Stimulated activated CD4-positive, alpha-beta T cell treated with anti-CD3 and anti-CD28 coated beads, TNF-alpha, amount 100 ng/mL, for 24 hours (primary cell): ENCODE measurements at places on chromosomes 2 and 18.

DNA sequence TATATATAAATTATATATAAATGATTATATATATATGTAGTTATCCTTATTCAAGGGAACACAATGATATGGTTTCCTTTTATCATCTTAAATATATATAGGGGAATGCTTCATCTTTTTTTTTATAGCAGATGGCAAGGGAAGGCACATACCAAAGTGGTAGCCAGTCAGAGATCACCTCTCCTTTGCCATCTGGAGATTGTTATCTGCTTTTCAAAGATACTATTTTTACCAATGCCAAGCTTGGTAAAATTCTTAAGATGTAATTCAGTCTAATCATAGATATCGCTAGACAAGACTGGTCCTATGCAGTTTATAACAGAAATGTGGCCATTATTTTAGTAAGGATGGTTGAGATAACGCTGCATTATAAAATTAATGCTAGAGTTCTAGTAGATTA, 64.7 kb upstream of the DSEL start:
- no peak for DNase-seq

DNA sequence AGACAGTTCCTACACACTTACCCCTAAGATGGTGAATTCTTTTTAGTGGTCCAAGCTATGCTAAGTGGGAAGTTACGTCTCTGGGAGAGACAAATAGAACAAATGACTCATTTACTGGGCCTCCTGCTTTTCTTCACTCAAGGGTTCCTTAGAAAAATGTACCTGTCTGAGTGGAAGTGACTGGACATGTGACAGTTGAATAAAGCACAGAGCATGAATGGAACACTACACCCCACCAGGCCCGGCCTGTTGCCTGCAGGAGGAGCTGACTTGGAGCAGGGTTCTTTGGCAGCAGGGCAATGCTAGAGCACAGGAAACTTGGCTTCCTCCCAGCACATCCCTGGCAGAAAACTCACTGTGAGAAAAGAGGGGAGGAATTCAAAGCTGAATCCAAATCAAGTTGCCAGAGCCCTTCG, 451.0 kb upstream of the SETBP1 start:
- DNase-seq = no peak

GRCh38 chr2:66370824-66371223, 64.1 kb upstream of the MEIS1 start:
- no peak for DNase-seq

GRCh38 chr2:117985092-117985491, 28.8 kb downstream of the CCDC93 start:
- no peak for DNase-seq

DNA sequence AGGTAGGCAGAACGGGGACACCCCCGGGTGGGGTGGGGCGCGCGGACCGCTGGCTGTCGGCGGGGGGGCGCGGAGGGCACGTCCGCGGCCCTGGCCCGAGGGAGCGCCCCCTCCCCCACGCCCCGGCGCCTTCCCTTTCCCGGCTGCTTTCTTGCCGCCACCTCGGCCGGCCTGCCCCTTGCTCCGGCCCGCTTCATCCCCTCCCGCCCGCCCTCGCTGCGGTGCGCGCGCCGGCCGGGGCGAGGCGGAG, 443 bp downstream of the VAPA start:
- no peak for DNase-seq

DNA sequence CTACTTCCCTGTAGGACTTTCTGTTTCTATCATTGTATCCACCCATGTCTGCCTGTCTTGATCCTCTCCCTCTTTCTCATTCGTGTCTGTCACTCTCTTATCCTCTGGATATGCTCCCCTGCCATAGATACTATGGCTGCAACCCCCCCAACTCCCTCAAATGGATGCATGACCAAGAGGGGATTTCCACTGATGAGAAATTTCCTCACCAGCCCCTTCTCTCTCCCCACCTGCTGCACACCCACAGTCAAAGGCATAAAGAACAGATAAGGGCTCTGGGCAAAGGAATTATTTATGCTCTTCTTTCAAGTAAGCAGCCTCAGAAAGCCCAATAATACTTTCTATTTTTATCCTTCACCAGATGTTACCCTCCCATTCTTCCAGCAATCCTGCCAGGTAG, 121.3 kb downstream of the FOXI3 start:
- DNase-seq = no peak

DNA sequence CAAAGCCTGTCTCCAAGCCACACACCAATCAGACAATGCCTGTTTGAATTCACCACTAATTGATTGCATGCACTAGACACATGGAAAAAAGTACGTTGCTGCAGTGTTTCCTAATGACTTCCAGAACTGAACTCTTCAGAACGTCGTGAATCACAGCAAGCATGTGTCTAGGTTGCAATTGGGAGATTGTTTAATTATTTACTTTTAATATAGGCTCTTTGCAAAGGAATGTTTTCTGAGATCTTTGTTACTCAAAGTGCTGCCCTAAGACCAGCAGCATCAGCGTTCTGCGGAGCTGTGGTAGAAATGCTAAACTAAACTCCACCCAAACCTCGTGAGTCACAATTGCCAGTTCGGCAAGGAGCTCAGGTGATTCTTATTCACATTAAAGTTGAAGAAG, 52.7 kb upstream of the CCDC68 start:
- DNase-seq = no peak

DNA sequence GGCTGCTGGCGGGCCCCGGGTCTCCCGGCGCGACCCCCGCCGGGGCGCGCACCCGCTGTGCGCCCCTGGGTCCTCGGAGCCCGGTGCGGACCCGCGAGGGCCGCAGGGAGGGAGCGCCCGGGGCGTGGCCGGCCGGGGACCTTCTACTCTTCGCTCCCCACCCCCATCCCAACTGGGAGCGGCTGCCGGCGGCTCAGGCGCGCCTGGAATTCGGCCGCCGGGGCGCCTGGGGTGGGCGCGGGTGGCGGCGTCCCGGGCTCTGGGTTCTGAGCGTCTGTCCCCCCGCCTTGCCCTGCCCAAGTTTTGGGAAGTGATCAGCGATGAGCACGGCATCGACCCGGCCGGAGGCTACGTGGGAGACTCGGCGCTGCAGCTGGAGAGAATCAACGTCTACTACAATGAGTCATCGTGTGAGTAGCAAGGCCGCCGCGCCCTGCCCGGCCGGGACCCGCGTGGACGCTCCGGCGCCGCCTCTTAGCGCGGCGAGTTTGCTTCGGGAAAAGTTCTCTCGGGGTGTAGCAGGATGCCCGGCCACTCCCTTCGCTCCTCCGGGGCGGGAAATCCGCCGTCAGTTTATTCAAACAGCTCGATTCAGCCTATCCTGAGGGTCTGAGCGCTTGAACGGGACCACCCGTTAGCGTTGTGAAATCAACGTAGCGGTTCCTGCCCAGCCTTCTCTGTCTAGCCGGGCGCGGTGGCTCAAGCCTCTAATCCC, 502 bp downstream of the TUBB6 start:
- DNase-seq = no peak

GRCh38 chr2:26068602-26069298, 34.9 kb downstream of the RAB10 start:
- DNase-seq = peak; percentile 34

DNA sequence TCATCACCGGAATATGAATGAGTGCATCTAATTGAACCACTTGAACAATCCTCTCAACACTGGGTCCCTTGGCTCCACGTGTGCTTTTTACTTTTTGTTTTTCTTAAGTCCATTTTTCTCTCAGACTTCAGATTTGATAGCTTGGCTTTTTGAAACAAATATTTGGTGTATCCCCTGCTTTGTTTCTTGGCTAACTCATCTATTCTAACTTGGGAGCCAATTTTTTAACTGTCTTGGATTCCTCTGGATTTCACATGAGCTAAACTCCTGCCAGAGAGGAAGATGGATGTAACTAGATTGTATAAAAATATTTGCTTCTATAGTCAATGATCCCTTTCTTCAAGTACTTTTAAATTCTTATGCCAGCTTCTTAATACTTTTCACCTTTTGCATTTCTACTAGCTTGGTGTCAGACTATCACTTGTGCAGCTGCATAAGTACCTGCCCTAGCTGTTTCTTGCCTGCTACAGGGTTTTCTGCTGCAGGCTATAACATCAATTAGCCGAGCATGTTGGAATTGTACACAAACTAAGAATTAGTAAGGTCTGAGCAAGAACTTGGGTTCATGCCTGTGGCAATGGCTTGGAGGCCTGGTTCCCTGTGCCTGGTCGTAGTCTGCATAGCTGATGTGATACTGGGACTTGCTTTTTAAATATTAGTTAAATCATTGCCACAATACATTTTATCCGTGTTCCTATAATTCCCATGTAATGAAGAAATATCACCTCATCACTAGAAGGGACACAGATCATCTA, 281.5 kb downstream of the EN1 start:
- DNase-seq = no peak

- no peak for DNase-seq
Observed at GRCh38 chr2:189683348-189683747, 8.9 kb downstream of the ANKAR start.

DNA sequence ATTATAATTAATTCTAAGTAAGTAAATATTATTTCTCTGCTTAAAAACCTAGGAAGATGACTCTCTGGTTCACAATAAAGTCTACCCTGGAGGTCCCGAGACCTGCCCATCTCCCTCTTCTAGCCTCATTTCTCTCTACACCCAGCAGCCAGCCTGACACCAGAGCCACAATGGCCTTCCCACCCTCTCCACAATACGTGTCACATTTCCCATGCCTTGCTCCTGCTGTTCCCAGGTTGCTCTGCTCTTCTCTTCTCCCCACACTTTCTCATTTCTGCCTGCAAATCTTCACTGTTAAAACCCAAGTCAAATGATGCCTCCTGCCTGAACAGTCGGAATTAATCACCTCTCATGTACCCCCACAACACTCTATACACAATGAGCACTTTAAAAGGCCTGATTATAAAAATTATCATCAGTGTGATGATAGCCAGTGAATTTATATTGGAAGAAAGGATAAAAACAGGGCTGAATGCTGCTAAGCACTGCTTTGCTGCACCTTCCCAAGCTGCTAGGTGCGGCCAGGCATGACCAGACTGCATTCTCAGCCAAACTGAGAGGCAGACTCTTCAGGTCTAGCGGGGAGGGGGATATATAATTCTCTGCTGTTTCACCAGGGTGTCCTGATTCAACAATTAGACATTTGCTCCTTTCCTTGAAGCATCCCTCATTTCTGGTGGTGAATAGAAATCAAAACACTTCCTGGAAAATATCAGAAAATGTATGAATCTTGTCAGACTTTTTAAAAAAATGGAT, 160.6 kb downstream of the DTNA start:
- no peak for DNase-seq

GRCh38 chr18:50051288-50051687, 143.7 kb downstream of the MYO5B start:
- DNase-seq = no peak

- DNase-seq = no peak
Observed at GRCh38 chr2:726169-726568, 49.0 kb upstream of the TMEM18 start.

DNA sequence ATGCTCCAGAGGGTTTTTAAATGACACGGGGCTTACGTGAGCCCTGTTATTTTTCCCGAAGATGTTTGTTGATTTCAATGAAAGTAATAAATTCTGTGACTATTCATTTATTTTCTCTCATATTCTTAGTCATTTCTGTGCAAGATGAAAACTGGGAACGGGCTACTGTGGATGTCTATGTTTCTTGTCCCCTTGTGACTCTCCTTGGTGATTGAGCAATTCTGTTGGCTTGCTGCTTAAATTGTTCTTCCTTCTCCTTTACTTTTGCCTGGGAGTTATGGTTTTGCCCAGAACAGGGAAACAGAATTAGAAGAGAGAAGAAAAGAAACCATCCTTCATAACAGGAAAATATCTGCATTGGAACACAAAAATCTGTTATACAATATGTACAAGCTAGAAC, 508.2 kb upstream of the DSEL start:
- DNase-seq = no peak

GRCh38 chr2:215613888-215614287, 178.0 kb upstream of the FN1 start:
- DNase-seq = no peak

DNA sequence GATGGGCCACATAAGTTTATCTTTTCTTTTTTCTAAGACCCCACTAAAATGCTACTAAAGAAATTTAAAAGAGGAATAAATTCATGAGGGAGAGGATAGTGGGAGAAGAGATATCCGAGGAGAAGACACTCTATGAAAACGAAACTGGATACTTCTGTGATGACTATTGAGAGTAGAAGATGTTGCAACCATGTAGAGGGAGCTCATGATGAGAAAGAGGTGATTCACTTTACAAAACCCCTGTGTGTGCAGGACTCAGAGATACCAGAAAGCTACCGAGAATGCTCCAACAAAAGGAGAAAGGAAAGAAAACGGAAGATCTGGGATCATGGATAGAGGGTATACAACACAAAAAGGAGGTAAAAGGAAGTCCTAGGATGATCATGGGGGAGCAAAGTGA, 34.9 kb downstream of the SLC38A11 start:
- no peak for DNase-seq

- no peak for DNase-seq
Observed at GRCh38 chr2:9556121-9556743, 602 bp upstream of the ADAM17 start.

- no peak for DNase-seq
Observed at GRCh38 chr2:159497256-159497655, 119.1 kb downstream of the BAZ2B start.

DNA sequence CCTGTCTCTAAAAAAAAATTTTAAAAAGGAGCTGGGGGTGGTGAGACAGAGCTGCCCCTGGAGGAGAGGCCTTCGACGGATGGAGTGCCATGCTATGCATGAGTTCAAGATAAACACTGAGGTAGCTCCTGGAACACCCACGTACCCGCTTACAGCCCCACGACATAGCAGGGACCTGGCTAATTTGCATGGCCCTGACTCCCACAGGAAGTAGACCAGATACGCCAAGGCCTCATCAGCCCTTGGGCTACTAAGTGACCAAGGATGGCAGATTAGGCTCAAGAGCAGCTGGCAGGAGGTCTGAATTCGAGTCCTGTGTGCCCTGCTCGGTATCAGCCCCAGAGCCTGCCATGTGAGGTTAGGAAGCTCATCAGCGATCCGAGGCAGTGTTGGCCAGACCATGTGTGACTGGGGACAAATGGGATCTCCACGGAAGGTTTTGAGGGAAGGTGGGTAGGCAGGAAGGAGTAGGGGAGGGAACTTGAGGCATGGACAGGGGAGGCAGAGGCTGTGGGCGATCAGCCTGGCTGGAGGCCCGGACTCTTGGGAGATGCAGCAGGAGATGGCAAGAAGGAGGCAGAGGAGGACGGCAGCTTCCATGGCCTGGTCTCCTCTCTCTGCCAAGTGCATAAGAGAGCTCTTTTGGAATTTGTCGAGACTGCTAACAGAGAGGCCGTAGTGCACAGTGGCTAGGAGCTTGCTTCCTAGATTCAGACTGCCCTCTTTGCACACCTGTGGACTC, 218.3 kb downstream of the GLI2 start:
- DNase-seq = no peak

- DNase-seq = no peak
Observed at GRCh38 chr2:37711308-37711731, 39.9 kb upstream of the CDC42EP3 start.

- DNase-seq = no peak
Observed at GRCh38 chr2:50065835-50066234, 911.5 kb upstream of the FSHR start.

GRCh38 chr2:163395602-163396001, 340.2 kb downstream of the FIGN start:
- DNase-seq = no peak

- no peak for DNase-seq
Observed at GRCh38 chr2:65390134-65390533, 42.3 kb downstream of the SPRED2 start.
